ENCODE measurements at places on chromosomes 5 and 9.
A peak's percentile ranks its signal among the peaks of the same experiment; 100 is the strongest.

GRCh38 chr5:165665735-165666400 is 2160.4 kb downstream of the MAT2B start:
- no peak for DNase-seq

GRCh38 chr5:95241635-95242034 is 43.3 kb downstream of the MCTP1 start:
- no peak for DNase-seq

- peak; percentile 67 for DNase-seq
These were observed 1.0 kb upstream of the EFNA5 start for GRCh38 chr5:107671742-107672210.

- no peak for DNase-seq
These were observed 35.8 kb downstream of the GSN start for GRCh38 chr9:121303456-121304451.

DNA sequence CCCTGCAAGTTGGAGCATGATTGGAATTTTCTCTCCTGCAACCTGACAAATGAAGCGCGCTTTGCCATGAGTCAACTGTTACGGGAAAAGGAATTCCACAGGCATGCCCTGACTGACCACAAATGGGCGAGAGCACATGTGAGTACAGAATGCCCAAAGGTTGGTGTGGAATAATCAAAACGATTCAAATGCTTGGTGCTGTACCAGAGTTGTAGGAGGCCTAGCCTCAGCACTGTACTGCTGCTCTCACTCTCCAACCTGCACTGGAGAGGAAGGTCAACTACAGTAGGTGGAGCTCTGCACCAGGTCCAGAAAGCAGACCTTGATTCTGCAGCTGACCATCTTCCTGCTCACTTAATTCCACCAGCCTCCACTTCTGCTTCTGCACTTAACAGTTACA is 406.9 kb upstream of the ACTBL2 start:
- peak; percentile 97 for DNase-seq

DNA sequence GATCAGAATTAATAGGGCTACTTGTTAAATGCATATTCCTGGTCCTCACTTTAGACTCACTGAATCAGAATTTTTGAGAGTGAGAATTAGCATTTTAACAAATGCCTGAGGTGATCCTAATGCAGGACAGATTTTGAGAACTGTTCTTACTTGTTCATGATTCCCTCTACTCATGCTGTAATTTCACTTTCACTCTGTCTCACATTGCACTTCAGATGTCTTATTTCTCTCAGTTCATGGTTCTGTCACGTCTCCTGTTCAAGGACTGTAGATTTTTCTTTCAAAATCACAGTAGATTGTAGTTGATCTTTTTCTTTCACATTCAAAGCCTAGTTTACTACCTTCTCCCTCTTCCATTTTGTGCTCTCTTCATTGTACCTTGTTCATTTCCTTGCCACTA is 54.3 kb downstream of the ADGRV1 start:
- peak; percentile 20 for DNase-seq

- peak; percentile 58 for DNase-seq
These were observed 6.7 kb upstream of the ANKRD18B start for GRCh38 chr9:33517373-33517772.

DNA sequence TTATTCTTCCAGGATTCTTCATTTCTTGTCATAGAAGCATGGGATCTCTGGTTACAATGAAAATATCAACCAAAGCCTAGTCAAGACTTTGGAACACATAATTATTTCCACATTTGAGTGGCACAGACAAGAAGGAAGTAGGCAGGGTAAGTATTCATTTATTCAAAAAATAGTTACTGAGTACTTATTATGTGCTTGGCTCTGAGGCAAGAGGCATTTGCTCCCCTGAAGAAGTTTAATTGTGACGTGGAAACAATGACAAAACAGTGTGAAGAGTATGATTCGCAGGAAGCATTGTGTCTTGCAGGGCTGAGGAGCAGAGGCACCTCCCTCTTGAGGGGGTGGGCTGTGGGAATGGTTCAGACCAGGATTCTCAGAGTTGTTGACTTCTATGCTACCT is 45.0 kb upstream of the TNFSF15 start:
- DNase-seq = no peak

- peak; percentile 77 for DNase-seq
These were observed 138.4 kb upstream of the ZNF618 start for GRCh38 chr9:113737517-113738271.

DNA sequence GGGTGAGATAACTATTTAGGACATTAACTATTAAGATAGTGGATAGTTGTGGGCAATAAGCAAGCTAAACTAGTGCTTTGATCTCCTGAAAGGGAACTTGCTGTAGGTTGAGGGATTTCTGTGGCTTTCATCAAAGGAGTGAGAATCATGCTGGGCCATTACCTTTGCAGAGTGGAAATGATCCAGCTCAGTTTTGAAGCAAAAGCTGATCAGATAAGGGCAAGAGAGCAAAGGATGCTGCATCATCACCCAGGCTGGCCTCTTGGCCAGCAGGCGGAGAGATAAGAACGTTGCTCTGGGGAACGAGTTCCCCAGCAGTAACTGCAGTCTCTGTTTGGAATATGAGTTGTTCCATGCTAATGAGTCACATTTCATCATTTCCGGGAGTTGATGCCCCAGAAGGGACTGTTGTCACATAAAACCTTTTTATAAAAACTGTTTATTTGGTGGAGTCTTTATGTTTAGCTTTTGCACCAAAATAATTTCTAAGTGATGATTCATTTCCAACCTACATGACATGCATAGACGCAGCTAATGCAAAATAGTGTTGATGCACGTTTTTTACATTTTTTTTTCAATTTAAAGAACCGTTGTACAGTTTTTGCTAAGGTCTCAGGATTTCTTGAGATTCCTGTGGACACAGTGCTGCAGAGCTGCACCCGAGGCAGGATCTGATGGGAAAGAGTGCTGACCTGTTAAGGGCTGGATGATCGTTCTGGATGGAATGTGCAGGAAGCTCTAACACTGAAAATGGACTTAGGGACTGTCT is 99.3 kb downstream of the ACTBL2 start:
- peak; percentile 74 for DNase-seq

- DNase-seq = no peak
These were observed 395.4 kb downstream of the DTWD2 start for GRCh38 chr5:118593003-118593328.

DNA sequence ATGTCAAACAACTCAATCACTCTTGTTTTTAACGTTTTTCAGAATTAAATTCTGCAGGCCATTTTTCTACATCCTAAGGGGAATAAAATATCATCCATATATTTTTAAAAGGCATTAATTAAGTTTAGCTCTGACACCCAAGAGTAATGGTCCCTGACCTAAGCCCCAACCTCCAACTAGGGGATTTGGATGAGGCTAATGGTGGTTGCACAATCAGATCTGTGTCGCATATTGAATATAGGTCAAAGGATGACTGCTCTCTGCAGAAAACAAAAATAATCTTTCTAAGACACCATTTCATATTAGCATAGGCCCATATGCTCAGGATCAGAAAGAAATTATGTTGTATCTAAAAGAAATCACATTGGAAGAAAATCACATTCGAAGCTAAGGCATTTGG is 20.7 kb downstream of the CDH6 start:
- no peak for DNase-seq

GRCh38 chr9:137705443-137705863 is 86.6 kb downstream of the EHMT1 start:
- DNase-seq = no peak

GRCh38 chr9:91191411-91192380 is 170.0 kb downstream of the AUH start:
- no peak for DNase-seq

- no peak for DNase-seq
These were observed 1826.2 kb upstream of the CDH6 start for GRCh38 chr5:29367176-29367833.

DNA sequence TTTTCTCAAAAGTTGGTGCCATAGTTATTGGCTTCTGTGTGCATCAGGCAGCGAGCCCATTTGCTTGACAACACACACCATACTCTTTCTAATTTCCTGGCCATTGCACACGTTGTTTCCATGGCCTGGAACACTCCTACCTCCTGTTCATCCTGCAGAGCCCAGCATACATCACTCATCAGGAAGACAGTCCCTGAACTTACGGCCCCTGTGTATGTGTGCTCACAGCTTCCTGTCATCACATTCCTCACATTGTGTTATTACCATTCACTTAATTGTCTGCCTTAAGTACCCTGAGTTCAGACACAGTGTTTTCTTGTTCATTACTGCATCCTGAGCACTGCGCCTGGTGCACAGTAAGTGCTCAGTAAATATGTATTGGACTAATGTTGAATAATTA is 355.9 kb downstream of the PRELID2 start:
- DNase-seq = no peak

GRCh38 chr5:168553377-168554130 is 24.4 kb downstream of the FBLL1 start:
- no peak for DNase-seq

GRCh38 chr9:93238953-93239925 is 55.3 kb downstream of the WNK2 start:
- no peak for DNase-seq

GRCh38 chr5:67085616-67086015 is 111.0 kb downstream of the CD180 start:
- no peak for DNase-seq

DNA sequence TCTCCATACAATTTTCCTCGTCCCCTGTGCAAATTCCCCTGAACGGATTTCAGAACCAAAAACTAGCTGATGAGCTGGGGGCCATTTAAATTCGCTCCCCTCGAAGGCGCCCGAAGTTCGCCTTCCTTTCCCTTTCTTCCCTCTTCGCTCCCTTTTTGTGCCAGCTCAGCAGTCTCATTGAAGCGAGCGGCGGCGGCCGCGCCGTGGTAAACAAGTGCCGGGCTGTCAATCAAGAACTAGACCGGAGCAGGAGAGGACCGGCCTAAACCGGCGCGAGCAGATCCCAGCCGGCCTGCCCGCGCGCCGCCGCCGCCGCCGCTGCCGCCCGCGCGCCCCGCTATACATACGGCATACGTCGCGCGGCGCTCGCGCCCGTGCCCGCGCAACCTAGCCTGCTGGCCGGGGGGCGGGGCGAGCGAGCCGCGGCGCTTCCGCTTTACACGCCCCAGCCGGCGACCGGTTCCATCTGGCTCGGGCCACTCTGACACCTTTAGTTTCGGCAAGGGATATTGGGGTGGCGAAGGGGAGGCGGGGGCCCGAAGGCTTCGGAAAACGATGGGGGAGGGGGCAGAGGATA is 3.1 kb downstream of the ARRDC3 start:
- DNase-seq = peak; percentile 97

- DNase-seq = no peak
These were observed 67.1 kb downstream of the FREM1 start for GRCh38 chr9:14843163-14843562.

DNA sequence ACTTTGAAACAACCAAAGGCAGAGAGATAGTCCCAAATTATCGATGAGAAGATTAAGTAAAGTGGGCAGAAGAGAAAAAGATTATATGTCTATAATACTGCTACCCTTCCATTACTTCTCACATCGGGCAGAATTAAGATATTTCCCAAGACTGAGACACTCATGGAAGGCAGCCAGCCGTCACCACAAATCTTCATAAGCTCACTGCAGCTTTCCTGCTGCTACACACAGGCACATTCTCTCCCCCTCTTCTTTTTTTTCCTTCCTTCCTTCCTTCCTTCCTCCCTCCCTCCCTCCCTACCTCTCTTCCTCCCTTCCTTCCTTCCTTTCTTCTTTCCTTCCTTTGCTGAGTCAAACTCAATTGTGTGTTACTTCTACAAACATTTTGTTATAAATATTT is 58.7 kb upstream of the SPATA31C2 start:
- DNase-seq = peak; percentile 88

DNA sequence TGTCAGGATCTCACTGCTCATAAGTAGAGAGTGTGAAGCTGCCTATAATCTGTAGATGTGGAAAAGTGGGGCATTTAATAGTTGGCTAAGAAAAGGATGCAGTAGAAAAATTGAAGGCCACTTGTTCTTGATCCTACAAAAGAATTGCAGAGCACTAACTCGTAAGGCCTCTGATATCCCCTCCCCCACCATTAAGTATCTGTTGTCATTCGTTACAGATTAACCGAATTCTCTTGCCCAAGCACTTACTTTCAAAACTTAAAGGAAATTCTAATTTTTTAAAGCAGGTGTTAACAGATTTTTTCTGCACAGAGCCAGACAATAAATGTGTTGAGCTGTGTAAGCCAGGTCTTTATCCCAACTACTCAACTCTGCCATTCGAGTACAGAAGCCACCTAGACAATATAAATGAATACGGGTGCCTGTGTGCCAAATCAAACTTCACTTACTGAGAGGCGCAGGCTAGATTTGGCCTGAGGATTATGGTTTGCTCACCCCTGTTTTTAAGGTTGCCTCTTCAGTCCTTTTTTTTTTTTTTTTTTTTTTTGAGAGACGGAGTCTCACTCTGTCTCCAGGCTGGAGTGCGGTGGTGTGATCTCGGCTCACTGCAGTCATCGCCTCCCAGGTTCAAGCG is 234.8 kb downstream of the RFK start:
- no peak for DNase-seq

GRCh38 chr5:123610209-123610608 is 98.2 kb downstream of the CSNK1G3 start:
- DNase-seq = no peak

- DNase-seq = no peak
These were observed 342.1 kb upstream of the PANK3 start for GRCh38 chr5:168921147-168921866.

- DNase-seq = peak; percentile 28
These were observed 1093.9 kb upstream of the CDH6 start for GRCh38 chr5:30099634-30100033.

- peak; percentile 31 for DNase-seq
These were observed 176.6 kb upstream of the C9orf72 start for GRCh38 chr9:27749838-27750237.

DNA sequence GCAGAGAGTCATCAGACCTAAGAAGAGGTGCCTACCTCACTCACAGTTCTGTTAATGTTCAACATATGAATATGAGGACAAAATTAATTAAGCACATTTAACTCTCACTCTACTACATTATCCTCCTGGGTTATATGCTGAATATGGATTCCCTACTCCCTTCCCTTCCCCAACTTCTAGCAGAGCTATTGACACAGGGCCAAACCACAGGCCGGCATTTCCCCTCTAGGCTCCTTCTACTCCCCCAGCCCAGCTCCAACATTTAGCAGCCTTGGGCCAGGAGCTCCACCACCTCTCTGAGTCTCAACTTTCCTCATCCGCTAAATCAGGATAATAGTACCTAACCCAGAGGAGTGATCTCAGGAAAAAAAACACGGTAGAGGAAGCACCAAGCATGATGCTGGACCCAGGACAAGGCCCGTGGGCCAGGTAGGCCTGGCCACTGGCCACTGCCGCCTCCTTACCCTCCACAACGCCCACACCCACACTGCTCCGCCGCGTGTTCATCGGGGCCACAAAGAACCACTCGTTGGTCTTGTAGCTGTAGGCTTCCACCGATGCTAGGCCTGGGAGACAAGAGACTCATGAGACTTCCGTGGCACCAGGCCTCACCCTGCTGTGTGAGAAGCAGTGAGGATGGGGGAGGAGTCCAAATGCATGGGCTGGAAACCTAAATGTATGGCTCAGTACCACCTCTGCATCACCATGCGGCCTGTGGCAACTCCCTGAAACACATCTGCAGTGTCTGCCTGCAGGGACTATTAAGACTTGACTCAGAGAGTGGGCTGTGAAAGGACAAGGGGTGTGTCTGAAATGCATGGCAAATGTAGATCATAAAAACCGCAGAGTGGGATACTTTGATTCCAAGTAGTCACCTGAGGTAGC is 98.8 kb downstream of the KLHL3 start:
- DNase-seq = no peak

Data from astrocyte of the hippocampus (primary cell).